Osteocyte (in vitro differentiated cells): ENCODE measurements at places on chromosomes 16 and 17. TPM values are rescaled to one million over a fixed set of nuclear protein-coding genes. Genes with fewer than 3 reads are reported as not detected.

- no peak for DNase-seq
Measured at GRCh38 chr17:202501-202951, 21.1 kb upstream of the DOC2B start.

DNA sequence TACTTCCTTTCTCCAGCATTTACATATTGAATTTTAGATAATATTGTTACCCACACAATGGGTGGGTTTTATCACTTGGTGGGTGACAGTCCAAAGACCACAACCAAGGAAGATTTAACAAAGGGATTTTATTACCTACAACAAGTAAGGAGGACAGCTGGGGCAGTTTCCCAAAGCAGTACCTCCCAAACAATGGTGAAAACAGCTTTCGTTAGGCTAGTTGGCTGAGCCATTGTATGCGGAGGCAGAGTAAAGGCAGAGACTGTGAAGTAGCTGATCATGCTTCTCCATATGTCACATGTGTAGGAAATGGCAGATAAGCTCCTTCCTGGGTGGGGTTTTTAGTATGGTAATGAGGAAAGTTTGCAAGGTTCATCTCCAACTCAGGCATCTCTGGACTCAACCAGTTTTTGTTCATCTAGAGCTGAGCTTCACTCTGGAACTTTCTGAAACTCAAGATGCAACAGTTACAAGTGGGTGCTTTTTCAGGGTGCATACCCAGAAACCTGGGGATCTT lies 104.3 kb upstream of the PSMD7 start:
- DNase-seq = no peak

- DNase-seq = no peak
Measured at GRCh38 chr17:62800585-62800984, 7.5 kb downstream of the MARCHF10 start.

The TP53 gene
- total RNA-seq = 98.7 and 99.5 TPM in 2 replicates
